ENCODE measurements at places on chromosomes 3 and 15.

DNA sequence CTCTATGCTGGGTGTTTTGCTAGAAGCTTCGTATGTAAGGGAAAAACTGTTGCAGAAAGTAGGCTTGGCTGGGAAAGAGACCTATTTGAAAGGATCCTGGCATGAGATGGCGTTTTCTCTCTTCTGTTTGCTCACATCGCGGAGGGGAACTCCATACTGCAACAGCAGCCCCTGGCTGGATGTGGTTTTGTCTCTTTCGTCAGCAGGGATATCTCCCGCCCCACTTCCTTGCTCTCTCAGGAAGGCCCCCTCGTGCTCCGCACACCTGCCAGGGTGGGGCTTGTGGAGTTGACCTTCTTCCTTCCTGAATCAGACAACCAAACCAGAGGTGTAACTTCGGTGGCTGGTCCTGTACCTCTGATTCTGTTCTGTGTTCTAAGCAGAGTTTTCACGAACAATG, 26.4 kb upstream of the MYZAP start:
- no peak for DNase-seq

- no peak for DNase-seq
These were observed 34.7 kb downstream of the SHC4 start for GRCh38 chr15:48928877-48929538.

DNA sequence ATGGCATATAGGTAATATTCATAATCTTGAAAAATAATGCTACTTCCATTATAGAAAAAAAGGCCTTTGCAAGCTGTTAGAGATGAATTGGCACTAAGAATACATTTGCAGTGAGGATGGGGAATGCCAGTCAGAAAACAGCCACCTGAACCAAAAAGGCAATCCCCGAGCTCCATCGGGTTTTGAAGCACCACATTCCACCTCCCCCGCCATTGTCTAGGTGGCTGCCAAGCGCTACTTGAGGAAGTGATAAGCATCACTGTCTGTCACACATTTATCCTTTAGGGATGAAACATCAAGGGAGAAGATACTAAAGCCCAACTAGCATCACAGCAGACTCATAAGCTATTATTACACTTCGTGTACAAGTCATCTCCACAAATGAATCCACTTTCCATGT, 112.8 kb downstream of the OSBPL10 start:
- DNase-seq: no peak

GRCh38 chr15:66895794-66896453, 169.5 kb upstream of the SMAD3 start:
- DNase-seq: no peak

- DNase-seq: no peak
These were observed 41.0 kb downstream of the DGKG start for GRCh38 chr3:186320862-186321568.
